Activated CD8-positive, alpha-beta T cell treated with anti-CD3 and anti-CD28 coated beads, Interleukin-2, amount 10 ng/mL, durations not matched to agents 7 days and 5 days (primary cell): ENCODE measurements at places on chromosomes 12 and 14.

DNA sequence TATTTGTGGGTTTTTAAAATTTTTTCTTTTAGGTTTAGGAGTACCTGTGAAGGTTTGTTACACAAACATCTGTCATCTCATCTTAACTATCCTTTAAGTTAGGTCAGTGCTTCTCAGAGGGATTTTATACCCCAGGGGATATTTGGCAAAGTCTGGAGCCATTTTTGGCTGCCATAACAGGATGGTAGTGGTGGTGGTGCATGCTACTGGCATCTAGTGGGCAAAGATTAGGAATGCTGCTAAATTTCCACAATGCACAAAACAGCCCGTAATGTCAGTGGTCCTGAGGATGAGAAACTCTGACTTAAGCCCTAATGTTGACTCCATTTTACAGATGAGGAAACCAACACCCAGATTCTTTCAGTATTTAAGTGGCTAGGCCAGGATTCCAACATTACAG is 85.2 kb upstream of the MYF6 start:
- DNase-seq, result no peak

DNA sequence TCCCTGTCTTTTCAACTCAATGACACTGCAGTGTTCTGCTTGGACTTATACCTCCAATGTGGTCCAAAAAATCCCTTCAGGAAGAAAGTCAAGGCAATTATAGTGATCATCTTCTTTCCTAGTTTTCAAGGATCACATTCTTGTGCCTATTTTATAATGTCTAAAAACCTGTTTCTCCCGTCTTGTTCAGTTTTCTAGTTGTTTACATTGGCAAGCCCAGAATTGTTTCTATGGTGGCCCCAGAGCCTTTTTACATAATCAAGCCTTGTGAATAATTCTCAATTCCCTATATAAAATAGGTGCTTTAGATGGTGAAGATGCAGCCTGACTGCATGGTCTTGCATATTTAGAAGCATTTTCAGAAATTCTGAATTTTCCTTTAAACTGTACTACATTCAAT is 14.5 kb upstream of the LDHB start:
- DNase-seq, result no peak

GRCh38 chr14:100374270-100374669 is 51.1 kb downstream of the SLC25A47 start:
- no peak for DNase-seq

GRCh38 chr12:21350975-21351374 is 16.3 kb upstream of the SLCO1A2 start:
- no peak for DNase-seq

DNA sequence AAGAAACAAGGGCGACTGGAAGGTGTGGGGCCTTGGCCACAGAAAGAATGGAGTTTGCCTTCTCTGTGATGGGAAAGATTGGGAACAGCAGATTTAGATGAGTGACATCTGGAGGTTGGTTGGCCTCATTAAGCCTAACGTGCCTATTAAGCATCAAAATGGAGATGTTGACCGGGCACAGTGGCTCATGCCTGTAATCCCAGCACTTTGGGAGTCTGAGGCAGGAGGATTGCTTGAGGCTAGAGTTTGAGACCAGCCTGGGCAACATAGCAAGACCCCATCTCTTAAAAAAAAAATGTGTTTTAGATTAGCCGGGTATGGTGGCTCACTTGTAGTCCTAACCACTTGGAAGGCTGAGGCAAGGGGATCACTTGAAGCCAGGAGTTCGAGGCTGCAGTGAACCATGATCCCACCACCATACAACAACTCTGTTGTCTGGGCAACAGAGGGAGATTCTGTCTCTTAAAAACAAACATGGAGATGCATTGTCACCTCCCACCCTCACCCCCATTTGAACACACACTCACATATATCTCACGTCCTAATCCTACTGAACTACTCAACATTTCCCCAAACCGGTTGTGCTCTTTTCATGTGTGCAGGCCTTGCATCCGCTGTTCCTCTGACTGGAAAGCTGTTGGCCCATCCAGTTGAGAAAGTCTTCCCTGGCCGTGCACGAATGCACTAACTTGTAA is 172.1 kb downstream of the ETV6 start:
- DNase-seq, result no peak

DNA sequence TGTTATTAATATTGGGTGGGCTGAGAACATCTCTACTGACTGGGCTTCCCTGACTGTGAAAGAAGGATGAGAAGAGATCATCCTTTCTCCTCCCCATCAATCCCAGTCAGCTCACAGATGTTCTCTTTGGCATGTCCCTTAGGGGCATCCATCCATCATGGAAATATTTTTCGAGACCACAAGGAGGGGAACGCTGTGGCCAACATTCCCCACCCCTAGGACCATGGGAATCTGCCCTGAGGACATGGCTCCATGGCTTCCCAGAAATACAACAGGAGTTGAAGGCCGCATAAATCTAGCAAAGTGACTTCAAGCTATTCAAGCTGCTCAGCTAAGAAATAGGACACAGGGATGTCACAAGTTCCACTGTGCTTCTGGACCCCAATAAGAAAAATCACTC is 456.8 kb downstream of the MED13L start:
- no peak for DNase-seq

- DNase-seq, result no peak
Observed at GRCh38 chr12:1424674-1425395, 169.5 kb downstream of the FBXL14 start.

GRCh38 chr14:64726585-64726890 is 22.3 kb downstream of the PLEKHG3 start:
- no peak for DNase-seq

GRCh38 chr12:49796155-49796554 is 32.1 kb downstream of the NCKAP5L start:
- no peak for DNase-seq

DNA sequence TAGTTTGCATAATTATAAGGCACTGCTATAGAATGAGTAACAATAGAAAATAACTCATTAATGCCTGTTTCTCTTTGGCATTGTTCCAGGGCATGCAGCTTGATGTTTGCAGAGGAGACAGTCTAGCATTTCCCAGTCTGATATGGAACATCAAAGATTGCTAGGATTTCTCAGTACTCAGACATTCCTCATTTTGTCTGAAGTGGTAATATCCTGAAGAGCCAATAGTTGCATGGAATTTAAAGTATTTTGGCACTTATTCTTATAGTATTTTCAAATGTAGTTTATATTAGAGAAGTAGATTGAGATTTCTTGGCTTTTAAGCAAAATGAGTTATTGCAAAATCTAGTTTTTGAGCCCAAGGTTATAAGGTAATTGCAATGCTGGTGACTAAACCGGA is 337.3 kb upstream of the E2F7 start:
- no peak for DNase-seq

DNA sequence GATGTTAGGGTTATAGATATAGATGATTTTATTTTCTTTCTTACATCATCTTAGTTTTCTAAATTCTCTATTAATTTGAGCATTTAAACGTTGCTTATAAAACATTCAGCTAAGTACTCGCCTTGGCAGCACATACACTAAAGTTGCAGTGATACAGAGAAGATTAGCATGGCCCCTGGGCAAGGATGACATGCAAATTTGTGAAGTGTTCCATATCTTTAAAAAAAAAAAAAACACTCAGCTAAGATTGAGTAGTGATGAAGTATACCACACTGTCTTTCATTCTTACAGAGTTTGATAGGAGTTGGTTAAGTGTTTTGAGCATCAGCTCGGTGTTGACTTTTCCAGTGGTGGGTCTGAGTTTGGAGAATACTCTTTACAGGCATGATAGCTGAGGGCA is 72.3 kb downstream of the FRMD6 start:
- no peak for DNase-seq

DNA sequence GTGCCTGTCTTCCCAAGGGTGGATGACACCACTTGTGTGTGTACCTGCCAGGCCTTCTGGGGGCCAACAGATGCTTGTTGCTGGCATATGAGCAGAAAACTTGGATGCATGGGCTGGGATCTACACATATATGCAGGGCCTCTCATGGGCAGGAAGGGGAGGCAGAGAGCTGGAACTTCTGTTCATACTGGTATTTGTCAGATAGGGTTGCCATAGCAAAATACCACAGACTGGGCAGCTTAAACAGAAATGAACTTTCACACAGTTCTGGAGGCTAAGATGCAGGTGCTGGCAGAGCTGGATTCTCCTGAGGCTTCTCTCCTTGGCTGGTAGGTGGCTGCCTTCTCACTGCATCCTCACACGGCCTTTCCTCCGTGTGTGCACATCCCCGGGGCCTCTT is 121.8 kb downstream of the SUDS3 start:
- no peak for DNase-seq

GRCh38 chr12:13566292-13566691 is 369.8 kb downstream of the EMP1 start:
- DNase-seq, result no peak

DNA sequence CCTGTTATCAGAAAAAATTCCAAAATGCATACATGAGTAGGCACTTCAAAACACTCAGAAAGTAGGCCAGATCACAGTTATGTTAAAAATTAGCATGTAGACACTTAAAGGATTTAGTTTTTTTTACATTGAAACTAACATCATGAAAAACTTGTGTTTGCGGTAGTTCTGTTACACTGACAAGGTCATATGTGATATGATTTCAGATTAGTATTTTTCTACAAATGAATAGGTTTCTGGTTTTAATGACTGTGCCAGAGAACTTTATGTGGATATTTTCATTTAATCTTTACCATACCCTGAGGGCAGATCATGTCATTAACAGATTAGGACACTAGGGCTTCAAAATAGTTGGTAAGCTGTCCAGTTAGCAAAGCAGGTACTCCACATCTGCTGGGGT is 20.7 kb downstream of the YARS2 start:
- no peak for DNase-seq

GRCh38 chr14:23093104-23093503 is 1.8 kb downstream of the ACIN1 start:
- DNase-seq, result no peak

- no peak for DNase-seq
Observed at GRCh38 chr14:91360490-91361232, 57.0 kb downstream of the CCDC88C start.

DNA sequence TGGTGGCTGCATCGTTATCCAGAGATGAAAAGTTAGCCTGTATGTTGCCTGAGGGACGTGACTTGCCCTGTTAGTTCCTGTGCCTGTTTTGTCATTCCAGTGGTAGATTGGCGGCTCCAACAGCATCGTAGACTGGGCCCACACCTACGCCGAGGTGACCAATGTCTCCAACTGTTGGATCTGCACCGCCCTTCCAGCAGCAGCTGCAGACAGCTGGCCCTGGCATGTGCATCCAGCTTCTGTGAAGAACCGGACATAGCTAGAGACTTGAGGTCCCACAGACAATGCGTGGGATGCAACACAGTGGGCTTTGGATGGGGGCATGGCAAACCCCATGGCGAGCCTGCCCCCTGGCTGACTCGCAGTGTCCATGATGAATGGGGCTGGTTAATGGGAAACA is 93.0 kb upstream of the TMPO start:
- no peak for DNase-seq

DNA sequence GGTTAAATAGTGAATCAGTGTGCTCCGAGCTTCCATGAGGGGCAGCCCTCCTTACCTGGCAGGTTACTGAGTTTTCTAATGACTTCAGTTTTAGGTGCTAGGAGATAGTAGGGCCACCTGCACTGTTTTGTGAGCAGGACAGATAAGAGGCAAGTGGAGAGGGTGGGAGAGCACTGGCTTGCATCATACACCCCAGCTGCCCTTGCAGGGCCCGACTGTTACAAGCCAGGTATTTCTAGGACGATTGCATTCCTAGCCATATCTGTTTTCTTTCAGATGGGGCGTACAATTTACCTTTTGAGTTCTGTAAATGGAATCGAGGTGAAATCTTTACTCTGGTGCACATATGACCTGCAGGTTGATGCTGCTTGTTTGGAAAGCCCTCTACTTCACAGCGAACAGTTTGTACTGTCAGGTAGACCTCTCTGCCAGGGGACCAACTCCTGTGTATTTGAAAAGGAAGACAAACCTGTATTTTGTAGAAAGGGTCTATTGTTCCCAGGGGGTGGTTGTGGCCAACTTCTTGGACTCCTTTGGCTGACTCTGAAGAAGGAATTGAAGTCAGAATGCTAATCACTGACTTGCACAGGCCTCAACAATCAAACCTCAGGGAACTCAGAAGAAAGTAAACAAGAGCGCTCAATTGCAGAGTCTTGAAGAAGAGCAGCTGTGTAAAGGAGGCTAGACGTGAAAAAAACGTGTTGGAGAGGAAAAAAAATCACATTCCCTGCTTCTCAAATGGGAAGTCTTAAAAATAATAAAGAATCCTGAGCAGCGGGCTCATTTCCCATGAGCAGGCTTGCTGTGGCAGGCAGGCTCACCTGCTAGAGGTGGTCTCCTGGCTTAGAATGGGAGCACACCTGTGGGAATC is 57.3 kb downstream of the ETV6 start:
- no peak for DNase-seq

GRCh38 chr12:117592588-117593305 is 231.3 kb upstream of the NOS1 start:
- DNase-seq, result no peak

- no peak for DNase-seq
Observed at GRCh38 chr14:75281654-75282019, 3.0 kb downstream of the FOS start.

- no peak for DNase-seq
Observed at GRCh38 chr12:129753586-129753985, 150.2 kb downstream of the TMEM132D start.

DNA sequence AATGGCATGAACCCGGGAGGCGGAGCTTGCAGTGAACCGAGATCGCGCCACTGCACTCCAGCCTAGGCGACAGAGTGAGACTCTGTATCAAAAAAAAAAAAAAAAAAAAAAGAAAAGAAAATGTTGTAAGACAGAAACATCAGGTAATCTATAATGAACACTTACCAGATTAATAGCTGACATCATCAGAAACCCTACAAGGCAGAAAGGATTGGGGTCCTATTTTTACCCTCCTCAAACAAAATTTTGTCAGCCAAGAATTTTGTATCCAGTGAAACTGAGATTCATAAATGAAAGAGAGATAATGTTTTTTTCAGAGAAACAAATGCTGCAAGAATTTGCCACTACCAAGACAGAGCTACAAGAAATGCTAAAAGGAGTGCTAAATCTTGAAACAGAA is 14.1 kb downstream of the CLEC1A start:
- DNase-seq, result no peak

DNA sequence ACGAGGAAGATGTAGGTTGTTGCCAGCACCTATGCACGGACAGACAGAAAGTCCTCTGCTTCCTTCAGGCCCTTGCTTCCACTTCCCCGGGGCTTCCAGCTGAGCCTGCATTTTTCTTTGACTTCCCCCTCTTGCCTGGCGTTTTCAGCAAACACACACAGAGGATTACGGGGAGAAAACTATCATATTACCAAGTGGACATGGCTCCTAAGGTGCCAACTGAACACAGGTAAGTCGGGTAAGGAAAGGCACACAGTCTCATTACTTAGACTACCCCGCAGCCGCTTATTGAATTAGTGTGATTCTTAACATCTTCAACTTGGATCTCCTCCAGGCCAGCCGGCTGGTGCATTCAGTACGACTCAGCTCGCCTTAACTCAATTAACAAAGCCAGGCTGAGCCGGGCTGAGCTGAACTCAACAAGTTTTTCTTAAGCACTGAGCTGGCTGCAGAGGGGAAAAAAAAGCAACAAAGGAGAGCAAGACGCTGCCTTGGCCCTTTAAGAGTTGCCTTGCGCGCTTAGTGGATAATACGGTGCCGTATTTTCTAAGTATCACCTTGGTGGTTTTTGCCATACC is 19.2 kb upstream of the MAP1LC3B2 start:
- DNase-seq, result no peak

GRCh38 chr12:3252450-3252891 is 175.3 kb downstream of the TSPAN9 start:
- no peak for DNase-seq
